A172 (cell line): ENCODE measurements at places on chromosomes 6 and 20.

GRCh38 chr20:17543531-17544131 is 12.5 kb upstream of the BFSP1 start:
- DNase-seq: no peak

- DNase-seq: peak; percentile 52
These were observed 28.4 kb downstream of the SYNDIG1 start for GRCh38 chr20:24497851-24498250.

GRCh38 chr6:43904311-43905123 is 134.5 kb downstream of the VEGFA start:
- DNase-seq: peak; percentile 49

DNA sequence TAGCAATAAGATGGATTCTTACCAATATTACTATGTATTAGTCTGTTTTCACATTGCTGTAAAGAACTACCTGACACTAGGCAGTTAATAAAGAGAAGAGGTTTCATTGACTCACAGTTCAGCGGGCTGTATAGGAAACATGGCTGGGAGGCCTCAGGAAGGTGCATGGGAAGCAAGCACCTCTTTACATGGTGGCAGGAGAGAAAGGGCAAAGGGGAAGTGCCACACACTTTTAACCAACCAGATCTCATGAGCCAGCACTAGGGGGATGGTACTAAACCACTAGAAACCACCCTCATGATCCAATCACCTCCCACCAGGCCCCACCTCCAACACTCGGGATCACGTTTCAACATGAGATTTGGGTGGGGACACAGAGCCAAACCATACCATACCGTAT is 40.7 kb upstream of the CCDC167 start:
- no peak for DNase-seq

- no peak for DNase-seq
These were observed 57.8 kb downstream of the FOXA2 start for GRCh38 chr20:22526512-22527012.
